ENCODE measurements at places on chromosomes 13 and 19.
A peak's percentile ranks its signal among the peaks of the same experiment; 100 is the strongest.

- DNase-seq, result peak; percentile 93
Observed at GRCh38 chr19:54191011-54191810, at the start of gene TSEN34. TSEN34 (plus strand) TSS chr19:54191308; CDS start chr19:54191365, 57 bp downstream.

GRCh38 chr19:34109596-34109995, 62.7 kb upstream of the LSM14A start:
- no peak for DNase-seq

DNA sequence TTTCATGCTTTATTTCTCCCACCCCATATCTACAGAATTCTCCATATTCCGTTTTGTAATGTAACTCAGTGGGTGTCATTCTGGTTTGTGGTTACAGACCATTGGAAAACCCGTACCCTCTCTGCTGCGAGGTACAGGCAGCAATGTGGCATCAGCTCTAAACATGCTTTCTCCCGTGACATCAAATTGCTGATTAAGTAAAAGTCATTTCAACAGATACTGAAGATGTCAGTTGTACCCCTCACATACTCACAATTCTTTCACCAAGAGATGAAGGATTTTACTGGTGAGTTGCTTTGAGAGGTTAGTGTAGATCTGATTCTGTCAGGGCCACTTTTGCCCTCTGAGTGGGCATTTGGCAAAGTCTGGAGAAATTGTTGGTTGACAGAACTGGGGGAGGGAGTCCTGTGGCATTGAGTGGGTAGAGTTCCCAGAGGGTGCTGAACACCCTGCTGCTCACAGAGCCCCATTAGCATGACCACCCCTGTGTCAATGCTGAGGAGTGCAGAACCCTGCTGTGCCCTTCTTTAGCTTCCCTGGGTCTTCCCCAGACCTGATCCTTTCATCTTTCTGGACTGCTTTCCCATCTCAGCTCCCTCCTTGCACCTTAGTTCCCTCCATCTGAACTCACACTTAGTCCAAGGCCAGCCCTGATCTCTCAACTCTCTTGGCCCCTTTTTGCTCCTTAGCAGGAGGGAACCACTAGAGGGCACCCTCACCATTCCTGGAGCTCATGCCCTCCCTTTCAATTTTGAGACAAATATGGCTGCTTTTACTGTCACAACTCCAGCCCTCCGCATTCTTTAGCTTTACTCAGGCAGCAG, 39.9 kb upstream of the CEACAM8 start:
- DNase-seq, result peak; percentile 58

- DNase-seq, result no peak
Observed at GRCh38 chr13:69319656-69320055, 788.0 kb upstream of the ATXN8OS start.

DNA sequence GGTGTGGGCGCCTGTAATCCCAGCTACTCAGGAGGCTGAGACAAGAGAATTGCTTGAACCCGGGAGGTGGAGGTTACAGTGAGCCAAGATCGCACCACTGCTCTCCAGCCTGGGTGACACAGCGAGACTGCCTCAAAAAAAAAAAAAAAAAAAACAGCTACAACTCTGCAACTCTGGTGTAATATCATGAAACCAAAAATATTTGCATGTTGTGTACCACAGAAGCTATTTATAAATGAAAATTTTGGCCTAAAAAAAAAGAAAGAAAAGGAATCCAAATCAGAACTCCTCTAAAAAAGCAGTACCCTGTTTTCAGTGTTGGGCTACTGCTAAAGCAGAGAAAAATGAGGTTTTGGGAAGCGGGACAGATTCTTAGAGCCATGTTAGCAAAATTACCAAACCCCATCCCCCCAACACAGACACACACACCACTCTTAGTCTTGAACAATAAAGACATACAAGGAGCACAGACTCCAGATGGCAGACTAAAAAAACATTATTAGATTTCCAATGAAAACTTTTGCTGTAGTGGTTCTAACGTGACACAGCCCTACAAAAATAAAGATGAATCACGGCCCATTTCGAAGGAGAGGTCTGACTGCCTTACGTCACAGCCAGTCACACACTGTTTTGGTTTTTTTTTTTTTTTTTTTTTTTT, 51.5 kb downstream of the INSR start:
- peak; percentile 87 for DNase-seq

- no peak for DNase-seq
Observed at GRCh38 chr13:112467236-112467635, 91.1 kb downstream of the SPACA7 start.

GRCh38 chr13:103953859-103954258, 887.6 kb upstream of the SLC10A2 start:
- DNase-seq, result no peak

GRCh38 chr13:111971891-111972780, 94.8 kb upstream of the SOX1 start:
- no peak for DNase-seq

GRCh38 chr13:95614641-95615245, 29.8 kb downstream of the DZIP1 start:
- no peak for DNase-seq

DNA sequence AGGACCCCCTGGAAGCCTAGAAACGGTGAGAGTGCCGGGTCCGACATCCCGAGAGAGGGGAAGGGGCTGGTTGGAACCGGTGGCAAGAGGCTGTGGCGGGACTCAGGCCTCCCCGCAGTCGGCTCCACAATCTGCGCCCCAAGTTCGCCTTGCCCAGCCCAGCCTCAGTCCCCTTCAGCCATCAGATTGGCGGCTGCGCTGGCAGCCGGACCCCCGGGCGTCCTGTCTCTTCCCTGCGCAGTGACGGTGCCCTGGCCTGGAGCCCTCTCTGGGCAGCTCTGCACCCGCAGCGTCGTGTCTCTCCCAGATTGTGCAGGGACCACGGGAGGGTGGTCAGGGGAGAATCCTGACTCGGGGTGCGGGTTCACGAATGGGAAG, 315 bp downstream of the ZNF492 start:
- DNase-seq, result no peak

DNA sequence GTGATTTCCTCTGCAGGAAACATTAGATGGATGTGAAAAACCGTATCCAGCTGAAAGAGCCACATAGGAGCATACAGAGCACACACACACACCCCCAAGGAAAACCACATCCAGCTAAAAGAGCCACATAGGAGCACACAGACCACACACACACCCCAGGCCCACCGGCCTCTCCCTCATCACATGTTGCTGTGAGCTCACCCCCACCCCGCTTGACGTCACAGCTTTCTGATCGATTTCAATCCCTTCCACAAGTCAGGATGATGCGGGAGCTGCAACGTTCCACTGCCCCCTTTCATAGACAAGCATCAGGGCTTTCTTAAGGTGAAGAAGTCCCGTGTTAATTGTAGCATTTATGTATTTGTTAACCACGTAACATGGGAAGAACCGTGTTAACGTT, 72.4 kb upstream of the SOX1 start:
- DNase-seq, result no peak
